ENCODE measurements at places on chromosomes 4 and X.

- peak; percentile 49 for DNase-seq
Measured at GRCh38 chr4:9765091-9765490, 16.3 kb upstream of the DRD5 start.

- DNase-seq = peak; percentile 74
Measured at GRCh38 chr4:109332926-109333464, 30.5 kb upstream of the COL25A1 start.

DNA sequence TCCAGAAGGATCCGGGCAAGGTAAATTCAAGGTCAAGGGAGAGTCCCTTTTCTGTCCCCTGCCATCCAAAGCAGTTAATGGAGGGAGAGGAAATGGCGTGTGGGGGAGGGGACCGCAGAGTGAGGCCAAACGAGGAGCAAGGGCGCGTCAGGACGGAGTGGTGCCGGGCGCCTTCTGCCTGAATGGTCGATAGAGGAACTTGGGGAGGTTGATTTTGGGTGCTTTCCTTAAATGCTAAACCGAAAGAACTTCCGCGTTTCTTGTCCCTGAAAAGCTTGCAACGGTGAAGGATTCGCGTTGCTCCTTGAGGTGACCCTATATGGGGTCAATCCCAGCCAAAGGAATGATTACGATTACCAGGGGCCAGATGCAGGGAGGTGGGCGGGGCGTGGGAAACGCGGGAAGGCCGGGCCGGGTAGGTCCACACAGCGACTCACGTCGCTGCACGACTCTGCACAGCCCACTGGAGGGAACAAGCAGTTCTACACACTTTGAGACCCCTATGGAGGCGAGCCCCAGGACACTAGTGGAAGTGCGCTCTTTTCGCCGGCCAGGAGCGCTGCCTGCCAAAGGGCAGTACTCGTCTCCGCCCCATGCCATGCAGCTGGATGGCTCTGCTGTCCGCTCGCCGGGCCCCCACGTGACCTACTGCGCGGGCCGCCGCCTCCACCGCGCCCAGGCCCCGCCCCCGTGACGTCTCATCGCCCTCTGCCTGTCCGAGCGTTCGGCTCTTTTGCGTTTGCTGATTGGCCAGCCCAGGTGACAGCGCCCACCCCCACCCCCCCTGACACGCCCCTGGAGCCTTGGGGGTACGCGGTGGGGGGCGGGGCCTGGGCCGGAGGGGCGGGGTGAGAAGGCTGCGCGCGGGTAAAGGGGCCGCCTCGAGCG is 452 bp upstream of the GK start:
- DNase-seq = peak; percentile 95

DNA sequence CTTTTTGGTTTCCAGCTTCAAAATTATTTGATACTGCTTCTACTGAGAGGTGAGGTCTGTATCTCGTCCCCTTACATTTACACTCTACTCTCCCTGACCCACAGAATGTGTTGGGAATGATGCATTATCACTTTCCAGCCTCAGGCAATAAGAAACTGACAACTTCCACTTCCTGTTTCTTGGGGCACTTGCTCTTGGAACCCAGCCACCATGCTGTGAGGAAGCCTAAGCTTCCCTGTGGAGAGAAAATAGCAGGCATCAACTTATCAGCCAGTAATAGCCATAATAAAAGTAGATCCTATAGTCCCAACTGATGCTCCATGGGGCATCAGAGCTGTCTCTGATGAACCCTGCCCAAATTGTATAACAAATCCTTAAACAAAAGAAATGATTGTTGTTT is 32.6 kb downstream of the RELL1 start:
- peak; percentile 89 for DNase-seq

DNA sequence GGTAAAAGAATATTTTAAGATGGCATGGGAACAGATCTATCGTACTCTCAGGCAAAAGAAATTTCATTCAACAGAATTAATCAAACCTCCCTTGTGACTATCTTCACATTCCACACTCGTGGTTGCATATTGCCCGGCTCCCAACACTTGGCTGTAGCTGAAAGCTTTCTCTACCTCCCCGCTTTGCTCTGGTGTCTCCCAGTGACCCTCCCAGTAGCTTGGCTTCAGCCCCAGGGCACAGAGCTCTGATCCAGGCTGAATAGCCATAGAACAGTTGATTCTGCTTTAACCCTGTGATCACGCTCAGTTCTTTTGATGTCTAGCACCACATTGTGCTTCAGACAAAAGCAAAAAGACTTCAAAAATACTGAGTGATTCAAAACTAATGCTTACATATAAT is 24.6 kb downstream of the SLC7A11 start:
- DNase-seq = peak; percentile 80

DNA sequence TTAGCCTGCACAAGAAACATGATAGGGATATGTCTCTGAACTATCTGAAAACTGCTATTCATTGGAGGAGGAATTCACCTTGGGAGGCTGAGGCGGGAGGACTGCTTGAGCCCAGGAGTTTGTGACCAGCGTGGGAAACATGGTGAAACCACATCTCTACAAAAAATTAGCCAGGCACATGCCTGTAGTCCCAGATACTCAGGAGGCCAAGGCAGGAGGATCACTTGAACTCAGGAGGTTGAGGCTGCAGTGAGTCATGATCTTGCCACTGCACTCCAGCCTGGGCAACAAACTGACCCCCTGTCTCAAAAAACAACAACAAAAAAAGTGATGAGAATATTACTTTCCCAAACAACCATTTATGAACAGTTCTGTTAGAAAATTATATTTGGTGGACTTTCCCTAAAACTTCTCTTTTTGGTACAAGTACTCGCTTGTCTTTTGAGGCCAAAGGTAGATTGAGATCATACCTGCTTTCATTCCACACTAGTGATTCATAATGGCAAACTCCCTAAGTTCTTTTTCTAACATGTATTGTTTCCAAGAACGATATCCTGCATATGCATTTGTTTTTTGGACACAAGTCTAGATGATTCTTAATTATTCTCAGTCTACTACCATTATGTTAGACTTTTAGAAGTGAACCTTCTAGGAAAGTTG is 33.4 kb downstream of the METTL14 start:
- no peak for DNase-seq

DNA sequence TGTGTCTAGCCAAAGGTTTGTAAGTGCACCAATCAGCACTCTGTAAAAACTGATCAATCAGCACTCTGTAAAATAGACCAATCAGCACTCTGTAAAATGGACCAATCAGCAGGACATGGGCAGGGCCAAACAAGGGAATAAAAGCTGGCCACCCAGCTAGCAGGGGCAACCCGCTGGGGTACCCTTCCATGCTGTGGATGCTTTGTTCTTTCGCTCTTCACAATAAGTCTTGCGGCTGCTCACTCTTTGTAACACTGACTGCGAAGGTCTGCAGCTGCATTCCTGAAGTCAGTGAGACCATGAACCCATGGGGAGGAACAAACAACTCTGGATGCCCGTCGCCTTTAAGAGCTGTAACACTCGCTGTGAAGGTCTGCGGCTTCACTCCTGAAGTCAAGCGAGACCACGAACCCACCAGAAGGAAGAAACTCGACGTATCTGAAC is 14.3 kb downstream of the HNRNPDL start:
- no peak for DNase-seq

DNA sequence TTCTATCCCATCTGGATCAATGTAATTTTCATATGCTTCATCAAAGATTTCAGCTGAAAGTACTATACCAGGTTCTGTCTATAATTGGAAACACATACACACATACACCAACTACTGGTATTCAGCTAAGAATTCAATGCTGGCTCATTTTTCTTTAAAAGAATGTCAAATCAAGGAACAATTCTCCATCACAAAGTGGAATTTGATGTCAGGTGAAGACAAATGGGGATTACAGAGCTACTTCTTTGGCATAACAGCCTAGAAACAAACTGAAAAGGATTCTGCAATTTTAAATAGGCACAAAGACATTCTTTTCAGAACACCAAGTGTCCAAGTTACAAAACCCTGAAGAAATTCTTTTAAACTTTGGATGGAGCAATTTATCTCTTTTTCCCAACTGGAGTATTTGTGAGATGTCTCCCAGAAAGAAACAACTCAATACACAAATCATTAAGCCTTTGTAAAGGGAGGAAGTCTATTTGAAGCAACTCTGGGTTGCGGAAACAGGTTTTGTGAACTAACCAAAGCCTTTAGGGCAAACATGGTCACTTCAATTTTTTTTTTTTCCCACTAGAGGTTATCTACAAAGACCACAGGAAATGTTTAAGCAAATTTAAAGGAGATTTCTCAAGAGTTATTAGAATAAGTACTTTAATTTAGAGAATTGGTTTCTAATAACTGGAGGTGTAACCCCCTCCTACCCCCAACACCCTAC is 1.9 kb upstream of the FAM9C start:
- DNase-seq = no peak

GRCh38 chrX:17706676-17707075 is 30.6 kb upstream of the SCML1 start:
- DNase-seq = peak; percentile 56

GRCh38 chr4:71270901-71271300 is 67.9 kb upstream of the SLC4A4 start:
- peak; percentile 51 for DNase-seq

GRCh38 chr4:6566391-6567190 is 8.4 kb upstream of the MAN2B2 start:
- no peak for DNase-seq

DNA sequence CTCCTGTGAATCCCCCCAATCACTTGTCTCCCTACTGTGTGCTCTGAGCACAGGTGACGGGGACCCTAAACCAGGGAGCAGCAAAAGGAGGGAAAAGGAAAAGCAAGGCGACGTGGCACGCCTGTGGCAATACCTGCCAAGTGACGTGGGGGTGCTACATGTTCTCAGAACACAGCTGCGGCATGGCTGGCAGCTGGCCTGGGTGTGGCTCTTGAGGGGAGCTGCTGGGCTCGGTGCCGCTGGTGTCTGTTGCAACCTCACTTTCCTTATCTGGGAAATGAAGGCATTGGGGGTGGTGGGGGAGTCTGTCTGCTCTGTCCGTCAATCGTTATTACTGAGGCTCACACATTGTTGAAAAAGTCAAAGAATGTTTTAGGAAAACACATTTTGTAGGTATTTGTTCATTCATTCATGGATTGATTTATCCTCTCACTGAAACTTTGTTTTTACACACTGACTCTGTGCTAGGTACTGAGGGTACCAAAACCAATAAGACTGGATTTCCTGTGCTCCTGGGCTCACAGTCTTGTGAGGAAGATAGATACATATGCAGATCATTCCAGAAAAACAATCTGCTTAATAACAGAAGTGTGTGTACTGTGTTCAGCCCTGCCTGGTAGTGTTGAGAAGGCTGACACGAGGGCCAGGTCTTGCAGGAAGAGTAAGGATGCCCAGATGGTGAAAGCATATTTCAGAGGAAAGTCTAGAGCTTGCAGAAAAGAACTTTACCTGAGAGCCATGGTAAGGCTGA is 217.6 kb downstream of the PTTG2 start:
- DNase-seq = no peak

- no peak for DNase-seq
Measured at GRCh38 chr4:186260117-186260503, 5.9 kb upstream of the F11 start.

DNA sequence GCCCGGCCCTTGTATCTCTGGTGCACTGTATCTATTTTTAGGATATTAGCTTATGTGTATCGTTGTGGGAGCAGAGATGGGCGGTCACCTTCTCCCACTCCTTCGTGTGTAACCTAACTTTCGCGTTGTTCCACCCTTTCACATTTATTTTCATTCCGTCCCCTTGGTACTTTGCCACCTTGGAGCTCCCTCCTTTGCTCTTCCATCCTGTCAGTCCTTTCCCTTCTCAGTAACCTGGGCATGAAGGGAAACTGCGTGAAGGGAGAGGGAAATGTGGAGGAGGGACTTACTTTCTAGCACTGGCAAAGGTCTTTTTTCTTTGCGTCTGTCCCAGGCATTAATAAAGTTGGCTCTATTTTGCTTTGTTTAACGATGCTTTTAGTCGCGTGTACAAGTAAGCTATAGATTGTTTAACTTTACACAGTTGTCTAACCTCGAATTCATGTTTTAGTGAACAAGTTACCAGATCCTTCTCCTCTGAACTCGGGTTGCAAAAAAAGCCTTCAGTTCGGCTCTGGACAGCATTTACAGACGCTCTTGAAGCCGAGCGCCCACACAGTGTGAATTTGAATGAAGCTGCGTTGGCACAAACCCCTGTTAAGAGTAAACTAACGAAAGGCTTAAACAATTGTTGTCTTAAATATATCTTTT is 3.9 kb downstream of the PCDH10 start:
- DNase-seq = peak; percentile 23

DNA sequence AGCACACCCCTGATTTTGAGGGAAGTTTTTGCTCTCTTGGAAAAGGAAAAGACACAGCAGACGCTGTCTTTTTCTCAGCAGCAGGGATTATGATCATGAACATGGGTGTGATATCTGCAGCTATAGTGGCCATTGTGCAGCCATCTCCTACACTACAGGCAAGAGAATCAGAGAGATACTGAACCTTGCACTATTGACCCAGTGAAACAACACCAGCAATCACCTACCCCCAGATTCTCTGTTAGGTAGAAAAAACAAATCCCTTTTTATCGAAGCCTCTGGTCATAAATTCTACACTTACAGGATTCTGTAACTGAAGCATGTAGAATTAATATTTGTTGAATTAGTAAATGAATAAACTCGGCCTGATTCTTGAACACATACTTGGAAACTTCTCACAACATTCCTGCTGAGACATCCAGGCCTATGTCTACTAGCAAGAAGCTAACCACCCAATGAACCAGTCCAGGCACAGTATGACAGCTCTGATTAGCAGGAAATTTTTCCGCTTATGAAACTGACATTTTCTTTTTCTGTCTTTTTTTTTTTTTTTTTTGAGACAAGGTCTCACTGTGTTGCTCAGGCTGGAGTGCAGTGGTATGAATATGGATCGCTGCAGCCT is 5.0 kb upstream of the AFAP1 start:
- DNase-seq = no peak

DNA sequence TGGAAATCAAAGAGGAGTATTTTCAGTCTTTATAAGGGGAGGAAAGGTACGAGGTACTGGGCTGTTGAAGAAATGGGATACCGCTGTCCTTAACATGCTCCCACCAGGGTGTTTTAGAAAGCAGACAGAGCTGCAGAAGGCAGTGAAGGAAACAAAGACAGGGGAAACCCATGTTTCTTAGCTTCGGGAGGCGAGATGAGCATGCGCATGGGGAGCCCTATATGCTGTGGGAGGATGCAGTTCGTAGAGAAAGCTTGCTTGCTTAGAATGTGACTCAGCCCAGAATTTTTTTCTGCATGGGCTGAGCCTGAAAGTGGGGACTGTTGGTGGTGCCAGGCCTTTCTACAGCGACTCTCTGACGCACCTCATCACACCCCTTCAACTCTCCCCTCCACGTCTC is 28.8 kb upstream of the SCOC start:
- DNase-seq = peak; percentile 26
